ENCODE measurements at places on chromosomes 4 and X. TPM values are rescaled to one million over a fixed set of nuclear protein-coding genes. Genes with fewer than 3 reads are reported as not detected.
A peak's percentile ranks its signal among the peaks of the same experiment; 100 is the strongest.

DNA sequence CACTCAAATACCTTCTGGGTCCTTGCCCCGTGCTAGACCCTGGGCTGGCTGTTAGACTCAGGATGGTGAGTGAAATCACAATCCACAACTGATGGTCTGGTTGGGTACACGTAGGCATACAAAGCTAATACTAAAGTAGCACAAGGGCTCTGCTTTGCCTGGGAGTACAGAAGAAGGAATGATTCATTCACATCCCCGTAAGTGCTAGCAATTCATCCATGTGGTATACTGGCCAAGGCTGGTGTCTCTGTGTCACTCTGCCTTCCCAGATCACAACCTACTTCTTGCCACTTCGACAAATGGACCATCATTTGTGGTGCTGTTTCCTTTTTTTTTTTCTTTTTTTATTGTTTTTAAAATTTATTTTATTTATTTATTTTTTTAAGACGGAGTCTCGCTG is 19.7 kb upstream of the RBM47 start:
- DNase-seq = no peak

GRCh38 chr4:11487139-11487538 is 58.4 kb upstream of the HS3ST1 start:
- no peak for DNase-seq

ZAR1 gene
- total RNA-seq = not detected

DNA sequence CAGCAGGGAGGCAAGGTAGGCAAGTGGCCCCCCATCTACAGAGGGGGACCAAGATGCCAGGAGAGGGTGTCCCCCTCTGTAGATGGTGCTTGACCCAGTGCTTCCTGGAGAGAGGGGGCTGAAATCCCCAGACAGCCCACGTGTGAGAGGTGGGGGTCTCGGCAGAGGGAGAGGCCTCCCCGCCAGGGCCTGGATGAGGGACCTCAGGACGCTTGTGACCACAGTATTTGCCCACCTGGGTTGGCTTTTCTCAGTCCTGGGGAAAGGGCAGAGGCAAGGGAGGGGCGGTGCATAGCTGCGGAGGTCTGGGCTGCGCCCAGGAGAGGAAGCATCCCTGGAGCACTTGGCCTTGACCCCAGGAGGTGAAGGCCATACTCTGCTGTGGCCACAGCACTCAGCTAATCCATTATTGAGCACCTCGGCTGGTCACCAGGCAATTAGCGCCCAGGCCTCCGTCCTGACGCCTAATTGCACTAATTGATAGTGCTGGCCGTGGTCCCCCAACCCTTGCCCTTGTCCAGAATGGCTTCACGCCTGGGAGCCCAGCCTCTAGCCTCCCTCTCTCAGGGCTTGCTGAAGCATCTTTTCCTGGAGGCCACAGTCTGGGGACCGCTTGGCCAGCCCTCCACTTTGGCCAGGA is 30.7 kb downstream of the HMX1 start:
- peak; percentile 35 for DNase-seq

GRCh38 chr4:105620640-105621323 is 68.4 kb downstream of the ARHGEF38 start:
- no peak for DNase-seq

HTN1 gene
- total RNA-seq = not detected

RADX gene
- 6.7 TPM for total RNA-seq

DNA sequence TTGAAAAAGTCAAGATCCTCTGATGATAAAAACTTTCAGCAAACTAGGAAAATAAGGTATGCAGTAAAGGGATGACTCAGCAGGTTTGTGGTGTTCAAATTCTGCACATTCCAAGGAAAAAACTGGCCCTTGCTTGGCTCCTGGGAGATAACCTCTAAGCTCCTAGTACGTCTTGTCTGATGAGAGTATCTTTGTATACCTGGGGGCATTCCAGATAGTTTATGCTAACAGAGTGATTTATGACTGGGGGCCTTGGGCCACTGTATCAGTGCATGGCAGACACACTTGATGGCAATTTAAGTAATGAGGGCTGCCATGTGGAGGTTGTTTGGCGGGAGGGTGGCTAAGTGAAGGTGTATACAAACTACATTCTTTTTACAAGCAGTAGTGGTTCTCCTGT is 56.9 kb downstream of the NSG1 start:
- no peak for DNase-seq

- DNase-seq = no peak
These were observed 70.0 kb upstream of the FRG1 start for GRCh38 chr4:189870511-189871234.

CFP gene
- total RNA-seq = 7.3 TPM

Measured in sciatic nerve (tissue), 2 donors.